Fibroblast of skin of back (primary cell): ENCODE measurements at places on chromosomes 2 and 18.
A peak's percentile ranks its signal among the peaks of the same experiment; 100 is the strongest.

GRCh38 chr2:104766683-104767082, 87.2 kb upstream of the POU3F3 start:
- DNase-seq: peak; percentile 94

DNA sequence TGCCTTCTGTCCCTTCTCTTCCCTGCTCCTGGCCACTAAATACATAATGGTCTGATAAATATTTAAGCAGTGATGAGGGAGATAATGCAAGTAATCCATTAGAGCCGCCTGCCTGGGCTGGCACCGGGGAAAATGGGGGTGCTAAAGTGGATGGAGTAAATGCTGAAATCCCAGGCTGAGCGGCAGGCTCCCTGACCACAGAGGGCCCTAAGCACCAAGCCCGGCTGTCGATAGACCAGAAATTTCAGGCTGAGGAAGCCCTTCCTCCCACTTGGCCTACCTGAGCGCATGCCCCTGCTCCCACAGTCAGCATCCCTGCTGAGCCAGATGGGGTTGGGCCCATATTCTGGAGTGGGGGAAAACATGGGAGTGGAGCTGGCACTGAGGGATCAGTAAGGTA, 197.5 kb upstream of the SKOR2 start:
- no peak for DNase-seq

- no peak for DNase-seq
These were observed 170.6 kb upstream of the NCK2 start for GRCh38 chr2:105573910-105574655.

DNA sequence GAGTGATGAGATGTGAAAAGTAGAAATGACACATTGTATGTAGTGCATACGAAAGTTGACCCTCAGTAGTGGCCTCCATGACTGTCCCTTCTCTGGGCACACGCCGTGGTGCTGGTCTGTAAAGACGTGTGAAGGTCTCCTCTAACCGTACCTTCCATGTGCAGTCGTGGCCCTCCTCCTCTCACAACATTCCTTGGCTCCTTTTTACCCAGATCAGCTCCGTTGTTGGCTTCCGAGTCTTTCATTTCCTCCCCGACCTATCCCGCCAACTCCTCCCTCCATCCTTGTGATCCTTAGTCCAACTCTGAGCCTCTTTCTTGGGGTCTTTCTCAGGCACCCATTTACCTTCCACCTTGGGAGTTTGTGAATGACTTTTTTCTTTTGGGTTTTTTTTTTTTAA, 160.4 kb upstream of the BCL2L11 start:
- no peak for DNase-seq

- DNase-seq: no peak
These were observed 80.8 kb downstream of the INPP5D start for GRCh38 chr2:233140978-233141377.

- DNase-seq: no peak
These were observed 146.1 kb upstream of the ZEB2 start for GRCh38 chr2:144666032-144666431.

- DNase-seq: peak; percentile 49
These were observed 172.8 kb downstream of the CYP26B1 start for GRCh38 chr2:71974846-71975245.

GRCh38 chr2:104215269-104216161, 638.4 kb upstream of the POU3F3 start:
- DNase-seq: no peak

- DNase-seq: no peak
These were observed 9.2 kb upstream of the CCDC141 start for GRCh38 chr2:179059026-179059700.

DNA sequence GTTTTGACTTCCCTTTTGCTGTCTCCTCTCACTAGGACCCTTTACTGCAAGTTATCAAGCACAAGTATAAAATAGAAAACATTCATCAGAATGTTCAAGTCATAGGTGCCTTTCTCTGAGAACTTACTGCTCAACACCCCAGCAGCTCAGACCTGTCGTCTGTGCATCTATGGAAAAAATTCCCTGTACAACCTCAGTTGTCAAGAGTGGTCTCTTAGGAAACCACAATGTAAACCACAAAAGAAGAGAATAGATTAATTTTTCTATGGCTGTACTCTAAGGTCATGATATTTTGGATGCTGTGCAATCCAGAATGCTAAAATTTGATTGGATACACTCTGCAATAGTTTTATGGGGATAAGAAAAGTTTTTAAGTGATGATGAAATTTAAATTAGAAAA, 84.1 kb downstream of the RBMS1 start:
- DNase-seq: no peak

DNA sequence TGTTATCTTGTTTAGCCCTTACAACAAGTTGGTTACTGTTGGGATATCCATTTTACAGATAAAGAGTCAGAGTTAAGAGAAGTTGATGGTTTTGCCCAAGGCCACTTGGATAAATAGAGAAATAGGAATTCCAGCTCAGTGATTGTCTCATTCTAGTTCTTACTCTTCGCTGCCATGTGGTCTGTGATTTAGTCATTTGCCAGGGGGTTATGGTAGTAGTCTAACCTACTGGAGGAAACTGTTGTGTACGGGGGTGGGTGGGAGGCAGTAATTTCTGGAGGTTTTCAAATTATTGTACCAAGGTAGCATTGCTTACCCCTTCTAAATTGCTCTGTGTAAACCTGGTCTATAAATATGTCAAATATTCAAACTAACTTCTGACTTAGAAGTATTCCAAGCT, 110.4 kb downstream of the MAP2 start:
- DNase-seq: no peak

DNA sequence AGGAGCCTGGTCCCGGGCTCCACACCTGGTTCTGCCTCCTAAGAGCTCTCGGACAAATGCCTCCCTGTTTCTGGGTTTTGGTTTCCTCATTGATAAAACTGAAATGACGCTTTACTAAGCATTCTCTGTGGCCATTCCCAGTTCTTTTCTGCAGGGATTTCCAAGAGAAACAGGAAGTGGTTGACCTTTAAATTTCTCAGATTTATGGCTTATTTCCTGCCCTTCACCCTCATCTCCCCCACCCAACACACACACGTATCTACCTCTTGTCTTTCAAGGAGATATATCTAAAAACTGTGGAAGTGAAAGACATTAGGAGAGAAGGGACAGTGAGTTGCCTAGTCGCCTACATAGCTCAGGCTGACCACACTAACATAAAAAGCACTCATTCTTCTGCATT, 53.0 kb downstream of the PIEZO2 start:
- DNase-seq: no peak

DNA sequence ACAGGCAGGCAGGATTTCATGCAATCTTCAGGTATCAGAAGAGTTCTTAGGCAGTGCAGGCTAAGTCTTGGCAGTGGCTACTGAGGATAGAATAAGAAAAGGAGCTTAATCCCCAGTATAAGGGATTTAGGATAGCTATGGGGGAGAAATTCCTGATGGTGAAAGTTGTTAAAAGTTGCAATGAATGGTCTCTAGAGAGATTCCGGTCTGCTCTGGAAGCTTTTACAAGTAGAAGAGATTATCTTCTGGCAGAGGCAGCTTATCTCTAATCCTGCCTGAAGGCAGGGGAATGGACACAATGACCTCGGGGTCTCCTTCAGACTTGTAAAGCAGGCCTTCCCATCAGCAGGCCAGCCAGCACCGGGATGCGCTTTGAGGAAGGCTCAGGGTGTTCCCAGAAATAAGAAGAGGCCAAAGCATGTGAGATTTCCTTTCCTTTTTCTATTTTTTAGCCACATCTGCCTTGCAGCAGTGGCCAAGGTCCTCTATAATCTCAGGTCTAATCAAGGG, 253.9 kb upstream of the KLHL29 start:
- no peak for DNase-seq

DNA sequence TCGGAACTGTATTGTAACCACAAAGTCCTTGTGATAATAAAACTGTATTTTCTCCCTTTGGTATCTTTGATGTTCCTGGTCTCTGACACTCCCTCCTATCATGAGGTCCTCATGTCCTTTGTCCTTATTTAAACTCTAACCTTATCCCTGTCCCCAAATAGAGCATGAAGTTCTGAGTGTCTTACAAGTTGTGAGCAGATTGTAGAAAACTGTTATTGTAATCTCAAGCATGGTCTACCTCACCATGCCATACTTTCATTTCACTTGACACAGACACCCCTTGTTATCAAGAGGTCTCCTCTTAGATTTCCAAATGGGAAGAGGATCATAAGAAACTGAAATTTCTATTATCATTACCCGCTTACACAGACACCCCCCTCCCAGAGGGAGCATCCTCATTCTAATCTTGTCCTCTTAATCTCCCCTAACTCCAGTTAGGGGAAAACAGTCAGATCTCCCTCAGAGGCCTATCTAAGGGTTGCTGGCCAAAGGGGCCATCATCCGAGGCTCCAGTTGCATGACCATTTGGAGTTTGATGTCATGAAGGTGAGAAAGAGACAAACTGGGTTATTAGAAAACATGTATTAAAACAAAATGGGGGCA, 29.0 kb downstream of the MYO3B start:
- DNase-seq: no peak

- no peak for DNase-seq
These were observed 23.8 kb downstream of the AKAIN1 start for GRCh38 chr18:5173236-5173635.

GRCh38 chr18:31901063-31901462, 41.9 kb downstream of the TRAPPC8 start:
- DNase-seq: no peak

DNA sequence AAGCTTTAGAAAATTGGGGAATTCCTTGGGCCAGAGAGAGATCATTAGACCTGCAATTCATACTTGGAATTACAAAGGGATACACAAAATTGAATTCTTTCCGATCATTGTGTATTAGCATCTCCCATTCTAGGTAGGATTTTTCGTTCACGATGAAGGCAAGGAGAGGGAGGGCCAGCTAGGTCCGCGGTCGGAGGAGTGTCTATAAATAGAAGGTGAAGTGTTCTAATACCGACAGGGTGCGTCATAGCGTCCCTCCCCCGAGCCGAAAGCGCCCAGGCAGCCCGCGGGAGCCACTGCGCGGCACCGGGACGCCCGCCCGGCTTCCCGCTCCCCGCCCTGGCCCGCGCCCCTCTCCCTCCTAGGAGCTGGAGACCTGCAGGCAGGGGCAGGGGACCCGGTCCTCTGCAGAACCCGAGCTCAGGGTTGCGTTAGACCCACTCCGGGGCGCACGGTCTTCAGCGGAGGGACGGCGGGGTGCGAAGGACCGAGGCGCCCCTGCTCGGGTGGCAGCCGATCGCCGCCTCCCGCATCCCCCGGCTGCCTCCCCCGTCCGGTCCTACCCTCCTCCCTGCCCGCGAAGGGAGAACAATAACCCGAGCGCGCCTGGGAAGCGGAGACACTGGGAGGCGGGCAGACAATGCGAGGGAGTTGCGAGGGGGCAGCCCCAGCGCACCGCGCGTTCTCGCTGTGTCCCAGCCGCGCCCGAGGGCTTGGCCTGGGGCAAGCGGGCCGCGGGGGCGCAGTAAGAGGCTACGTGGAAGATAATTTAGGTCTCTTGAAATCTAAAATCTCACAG, 114.2 kb upstream of the SERTAD2 start:
- peak; percentile 95 for DNase-seq

- no peak for DNase-seq
These were observed 6.3 kb upstream of the CHN1 start for GRCh38 chr2:175011505-175011904.

GRCh38 chr2:125874564-125874963, 781.4 kb upstream of the GYPC start:
- no peak for DNase-seq

GRCh38 chr2:226524381-226524843, 275.2 kb downstream of the IRS1 start:
- DNase-seq: peak; percentile 77

DNA sequence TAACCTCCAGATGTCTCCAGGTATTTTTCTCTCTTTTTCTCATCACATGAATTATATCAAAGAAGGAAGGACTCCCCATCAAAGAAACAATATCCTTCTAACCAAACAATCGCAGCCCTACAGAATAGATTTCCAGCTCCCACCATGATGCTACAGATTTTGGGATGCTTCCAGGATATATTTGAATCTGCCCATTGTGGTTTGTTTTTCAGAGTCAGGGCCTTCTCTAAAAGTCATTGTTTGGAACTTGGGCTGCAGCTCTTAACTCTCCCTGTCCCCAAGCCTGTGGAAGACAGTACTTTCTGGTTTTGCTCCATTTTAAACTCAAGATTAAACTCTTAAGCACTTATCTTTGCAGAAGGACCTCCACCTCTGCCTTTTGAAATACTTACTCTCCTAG, 223.2 kb downstream of the PMAIP1 start:
- DNase-seq: no peak

DNA sequence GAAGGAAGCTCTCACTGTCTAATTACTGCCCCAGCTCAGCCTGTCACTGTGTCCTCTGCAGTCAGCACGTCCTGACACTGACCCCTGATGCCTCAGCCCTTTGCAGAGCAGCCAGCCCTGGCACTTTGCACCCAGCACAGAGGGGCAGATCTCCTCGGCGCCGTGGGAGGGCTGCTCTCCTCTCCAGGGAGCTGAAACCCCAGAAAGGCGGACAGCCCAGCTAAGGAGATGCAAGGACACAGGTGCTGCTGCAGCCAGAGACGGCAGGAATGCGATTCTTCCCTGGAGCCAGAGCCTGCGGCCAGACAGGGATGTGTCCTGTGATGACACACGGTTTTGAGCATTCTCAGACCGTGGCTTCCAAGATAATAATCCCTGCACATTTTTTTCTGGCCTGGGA, 34.5 kb upstream of the SIX3 start:
- no peak for DNase-seq

- DNase-seq: no peak
These were observed at the start of gene SRD5A2 for GRCh38 chr2:31580321-31581117. Gene SRD5A2 (minus strand): TSS chr2:31580938. CDS start chr2:31580900, 38 bp downstream.

- peak; percentile 96 for DNase-seq
These were observed 25.5 kb upstream of the YWHAQ start for GRCh38 chr2:9656270-9656766.

- no peak for DNase-seq
These were observed 25.0 kb upstream of the PHLPP1 start for GRCh38 chr18:62690236-62690815.

- DNase-seq: no peak
These were observed 48.8 kb downstream of the ERBB4 start for GRCh38 chr2:212489719-212490346.

GRCh38 chr18:46073474-46074331, 1.6 kb upstream of the PSTPIP2 start:
- DNase-seq: peak; percentile 76

DNA sequence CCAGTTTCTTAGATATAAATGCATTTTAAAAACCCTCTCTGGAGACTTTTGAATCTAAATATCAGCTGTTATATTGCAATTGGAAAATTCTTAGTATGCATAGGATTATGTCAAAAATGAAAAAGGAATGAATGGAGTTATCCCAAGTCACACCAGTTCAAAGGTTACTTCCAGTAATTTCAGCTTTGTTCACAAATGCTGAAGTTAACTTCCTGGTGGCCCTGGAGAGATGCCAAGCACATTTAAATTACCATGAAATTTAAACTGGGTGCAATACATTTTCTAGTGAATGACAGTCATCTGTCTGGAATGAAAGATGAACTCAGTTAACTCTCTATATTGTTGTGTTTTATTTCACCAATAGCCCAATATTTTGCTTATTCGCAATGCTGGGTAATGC, 753.9 kb downstream of the SUCLG1 start:
- DNase-seq: peak; percentile 21

GRCh38 chr2:11722292-11723060, 24.0 kb upstream of the LPIN1 start:
- no peak for DNase-seq

GRCh38 chr2:241812730-241813643, 4.0 kb downstream of the NEU4 start:
- no peak for DNase-seq

- DNase-seq: no peak
These were observed 44.3 kb upstream of the AGAP1 start for GRCh38 chr2:235449568-235449967.

- DNase-seq: no peak
These were observed 194.9 kb downstream of the LRATD1 start for GRCh38 chr2:14827226-14828023.
